H54 (cell line): ENCODE measurements at places on chromosomes 5 and 9.

DNA sequence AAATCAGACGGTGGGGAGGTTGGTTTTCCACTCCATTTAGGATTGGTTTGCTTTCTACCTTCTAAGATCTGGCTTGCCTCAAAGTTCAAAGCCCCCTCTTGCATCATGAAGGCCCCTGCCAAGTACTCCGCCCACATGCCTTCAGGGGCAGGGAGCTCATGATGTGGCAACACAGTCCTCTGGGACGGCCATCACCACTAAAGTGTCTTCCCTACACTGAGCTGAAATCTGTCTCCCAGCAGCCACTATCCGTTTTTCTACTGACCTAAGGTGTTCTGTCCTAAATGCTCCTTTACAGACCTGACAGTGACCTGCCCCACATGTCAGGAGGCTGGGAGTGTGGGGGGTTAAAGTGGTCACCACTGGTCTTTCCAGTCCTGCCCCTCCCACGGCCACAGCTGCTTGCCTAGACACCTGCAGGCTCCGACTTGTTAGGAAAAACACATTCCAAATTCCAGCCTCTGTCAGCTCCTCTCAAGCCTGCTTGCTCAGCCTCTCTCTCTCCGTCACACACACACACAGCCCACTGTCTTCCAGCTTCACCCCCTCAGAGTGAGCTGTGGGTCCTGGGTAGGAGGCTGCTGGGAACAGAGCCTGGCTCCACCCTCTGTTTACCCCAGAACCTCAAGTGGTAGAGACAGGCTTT lies 44.9 kb downstream of the SHB start:
- no peak for DNase-seq

DNA sequence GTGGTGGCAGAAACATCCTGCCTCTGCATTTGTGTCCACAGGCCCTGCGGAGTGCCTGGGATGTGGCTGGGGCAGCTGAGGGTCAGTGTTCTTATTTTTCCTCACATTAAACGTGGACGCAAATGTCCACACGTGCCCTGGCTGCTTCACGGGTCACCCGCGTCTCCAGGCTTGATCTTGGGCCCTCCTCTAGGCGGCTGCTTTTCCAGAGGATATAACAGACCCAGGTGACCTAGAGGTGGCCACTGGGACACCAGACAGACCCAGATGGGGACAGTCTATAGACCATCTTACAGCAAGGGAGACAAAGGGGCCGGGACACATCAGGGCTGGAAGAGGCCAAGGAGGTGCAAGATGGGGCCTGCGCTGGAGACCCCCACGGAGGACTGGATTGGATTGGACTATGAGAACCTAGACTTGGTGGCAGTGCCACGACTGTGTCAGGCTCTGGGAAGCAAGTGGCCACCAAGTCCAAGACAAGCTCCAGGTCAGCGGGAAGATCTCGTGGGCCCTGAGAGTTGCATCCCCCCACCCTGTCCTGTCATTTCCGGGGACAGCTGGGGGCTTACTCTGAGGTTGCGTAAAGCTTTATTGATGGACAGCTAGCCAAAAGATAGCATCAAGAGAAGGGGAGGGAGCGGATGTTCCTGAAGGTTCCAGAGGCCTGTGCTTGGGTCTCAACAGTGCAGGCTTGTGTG lies 6.9 kb downstream of the WNK2 start:
- no peak for DNase-seq

DNA sequence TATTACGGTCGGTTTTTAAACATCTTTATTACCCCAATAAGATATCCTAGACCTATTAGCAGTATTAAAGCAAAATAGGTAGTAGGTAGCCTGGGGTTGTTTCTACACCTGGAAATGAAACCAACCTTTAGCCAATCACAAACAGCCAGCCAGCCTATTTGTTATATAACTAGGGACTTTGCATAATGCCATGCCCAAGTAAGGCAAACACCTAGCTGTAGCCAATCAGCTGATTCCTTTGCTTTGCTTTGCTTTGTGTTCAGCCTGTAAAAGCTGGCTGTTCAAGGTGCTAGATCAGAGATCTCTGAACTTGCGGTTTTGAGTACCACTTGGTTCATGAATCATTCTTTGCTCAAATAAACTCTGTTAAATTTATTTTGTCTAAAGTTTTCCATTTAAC lies 46.5 kb upstream of the SETD9 start:
- no peak for DNase-seq

DNA sequence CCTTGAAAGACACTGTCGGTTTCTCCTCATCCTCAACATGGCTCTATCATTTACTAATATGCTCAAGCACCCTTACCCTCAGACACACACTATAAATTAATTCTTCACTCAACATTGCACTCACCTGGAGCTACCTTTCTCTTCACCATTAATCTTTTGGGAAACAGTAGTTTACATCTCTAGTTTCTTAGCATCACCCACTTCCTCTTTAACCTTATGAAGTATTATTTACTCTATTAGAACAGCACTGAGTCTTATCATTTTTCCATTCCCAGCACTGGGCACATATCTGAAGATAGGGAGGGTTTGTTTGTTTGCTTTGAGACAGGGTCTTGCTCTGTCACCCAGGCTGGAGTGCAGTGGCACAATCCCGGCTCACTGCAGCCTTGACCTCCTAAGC lies 213.5 kb downstream of the SMARCA2 start:
- DNase-seq = no peak

DNA sequence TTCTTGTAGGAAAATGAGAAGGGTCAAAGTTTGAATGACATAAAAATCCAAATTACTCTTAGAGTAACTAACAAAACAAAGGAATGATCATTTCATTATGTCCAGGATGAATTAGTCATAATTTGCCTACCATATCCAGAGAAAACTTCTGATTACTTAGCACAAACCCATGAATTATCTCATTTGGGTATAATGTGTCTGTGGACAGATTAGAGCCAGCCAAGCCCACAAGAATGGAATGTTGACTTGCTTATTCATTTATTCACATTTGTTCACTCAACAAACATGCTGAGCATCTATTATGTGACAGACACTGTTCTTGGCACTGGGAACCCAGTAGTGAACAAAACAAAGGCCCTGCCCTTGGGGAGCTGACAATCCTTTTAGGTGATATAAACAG lies 87.4 kb downstream of the APBA1 start:
- DNase-seq = no peak

DNA sequence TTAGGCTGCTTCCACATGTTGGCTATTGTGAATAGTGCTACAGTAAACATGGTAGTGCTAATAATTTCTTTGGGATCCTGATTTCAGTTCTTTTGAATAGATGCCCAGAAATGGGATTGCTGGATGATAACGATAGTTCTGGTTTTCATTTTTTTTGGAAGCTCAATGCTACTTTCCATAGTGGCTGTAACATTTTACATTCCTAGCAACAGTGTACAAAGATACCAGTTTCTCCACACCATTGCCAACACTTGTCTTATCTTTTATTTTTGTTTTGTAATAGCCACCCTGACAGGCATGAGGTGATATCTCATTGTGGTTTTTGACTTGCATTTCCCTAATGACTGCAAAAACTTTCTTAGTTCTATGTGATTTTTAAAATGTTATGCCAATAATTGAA lies 68.8 kb upstream of the LRRC70 start:
- no peak for DNase-seq

- DNase-seq = no peak
These were observed 34.8 kb upstream of the IFNK start for GRCh38 chr9:27489087-27489876.

GRCh38 chr5:119329666-119330065 lies 26.2 kb upstream of the TNFAIP8 start:
- DNase-seq = no peak

DNA sequence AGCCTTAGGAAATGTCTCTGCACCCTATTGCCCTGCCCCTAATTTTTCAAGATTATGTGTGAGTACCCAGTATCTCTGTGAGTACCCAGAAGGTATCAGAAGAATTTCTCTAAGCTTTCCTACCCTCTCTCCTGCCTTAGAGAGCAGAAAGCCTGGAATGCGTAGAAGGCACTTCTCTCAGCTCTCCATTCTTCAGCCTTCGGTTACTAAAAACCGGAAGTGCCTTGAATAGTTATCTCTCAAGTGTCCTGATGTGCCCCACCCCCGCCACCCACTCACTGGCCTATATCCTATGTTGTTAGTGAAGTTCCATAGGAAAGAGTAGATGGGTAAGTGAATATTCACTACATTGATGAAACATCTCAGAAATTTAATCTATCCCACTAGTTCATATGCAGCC lies 210.7 kb upstream of the CDH10 start:
- no peak for DNase-seq

DNA sequence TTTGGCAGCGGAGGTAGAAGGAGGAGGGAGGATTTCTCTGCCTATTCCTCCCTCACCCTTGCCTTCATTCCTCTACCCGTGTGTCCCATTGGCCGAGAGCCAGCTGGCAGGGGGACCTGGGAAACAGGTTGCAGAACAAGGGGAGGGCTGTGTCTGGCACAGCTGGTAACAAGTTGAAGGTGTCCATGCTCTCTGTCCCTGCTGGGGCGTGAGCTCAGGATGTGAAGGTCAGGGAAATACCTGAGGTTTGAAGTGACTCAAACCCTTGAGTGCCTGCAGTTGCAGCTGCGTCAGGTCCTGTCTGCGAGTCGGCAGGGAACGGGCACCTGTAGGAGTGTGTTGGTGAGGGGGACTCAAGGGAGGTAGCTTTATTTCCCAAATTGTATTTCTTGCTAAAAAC lies 16.2 kb downstream of the MIGA2 start:
- no peak for DNase-seq

GRCh38 chr9:87667164-87667738 lies 58.7 kb upstream of the CTSL start:
- peak; percentile 37 for DNase-seq

- DNase-seq = peak; percentile 92
These were observed 6.6 kb downstream of the TJP2 start for GRCh38 chr9:69180670-69181069.

GRCh38 chr5:60830581-60831127 lies 13.4 kb downstream of the ELOVL7 start:
- DNase-seq = no peak

DNA sequence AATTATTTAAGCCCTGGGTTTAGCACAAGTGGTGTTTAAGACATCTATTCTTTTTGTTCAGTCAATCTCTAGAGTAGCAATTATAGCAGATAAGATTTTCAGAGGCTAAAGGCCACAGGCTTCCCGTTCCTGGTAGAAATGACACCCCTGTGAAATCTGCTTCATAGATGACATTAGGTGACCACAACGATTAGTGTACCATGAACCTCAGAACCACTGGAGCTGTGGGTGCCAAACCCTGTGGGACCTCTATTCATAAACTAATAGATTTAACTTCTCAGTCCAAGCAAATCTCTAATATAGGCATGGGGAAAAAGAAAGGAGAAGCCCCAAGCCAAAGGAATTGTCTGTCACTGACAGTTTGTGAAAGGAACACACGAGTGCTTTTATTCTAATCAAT lies 207.4 kb downstream of the ARRDC3 start:
- DNase-seq = no peak

GRCh38 chr9:85569988-85570387 lies 171.8 kb downstream of the AGTPBP1 start:
- no peak for DNase-seq

DNA sequence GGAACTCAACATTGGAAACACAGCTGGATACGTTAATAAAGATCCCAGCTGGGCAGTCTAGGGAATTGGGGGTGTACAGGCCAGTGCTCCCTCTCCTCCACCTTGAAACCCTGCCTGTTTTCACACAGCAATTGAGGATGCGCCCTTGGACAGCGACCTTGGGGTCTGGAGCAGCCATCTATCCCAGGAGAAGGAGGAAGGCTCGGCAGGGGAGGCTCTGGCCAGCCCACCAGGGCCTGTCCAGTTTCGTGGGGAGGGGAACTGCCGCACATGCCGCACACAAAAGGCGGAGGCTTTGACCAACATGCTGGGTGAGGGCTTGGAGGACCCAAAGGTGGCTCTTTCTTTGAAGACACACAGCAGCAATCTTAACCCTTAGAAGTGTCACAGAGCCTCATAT lies 1.4 kb downstream of the COL23A1 start:
- no peak for DNase-seq

DNA sequence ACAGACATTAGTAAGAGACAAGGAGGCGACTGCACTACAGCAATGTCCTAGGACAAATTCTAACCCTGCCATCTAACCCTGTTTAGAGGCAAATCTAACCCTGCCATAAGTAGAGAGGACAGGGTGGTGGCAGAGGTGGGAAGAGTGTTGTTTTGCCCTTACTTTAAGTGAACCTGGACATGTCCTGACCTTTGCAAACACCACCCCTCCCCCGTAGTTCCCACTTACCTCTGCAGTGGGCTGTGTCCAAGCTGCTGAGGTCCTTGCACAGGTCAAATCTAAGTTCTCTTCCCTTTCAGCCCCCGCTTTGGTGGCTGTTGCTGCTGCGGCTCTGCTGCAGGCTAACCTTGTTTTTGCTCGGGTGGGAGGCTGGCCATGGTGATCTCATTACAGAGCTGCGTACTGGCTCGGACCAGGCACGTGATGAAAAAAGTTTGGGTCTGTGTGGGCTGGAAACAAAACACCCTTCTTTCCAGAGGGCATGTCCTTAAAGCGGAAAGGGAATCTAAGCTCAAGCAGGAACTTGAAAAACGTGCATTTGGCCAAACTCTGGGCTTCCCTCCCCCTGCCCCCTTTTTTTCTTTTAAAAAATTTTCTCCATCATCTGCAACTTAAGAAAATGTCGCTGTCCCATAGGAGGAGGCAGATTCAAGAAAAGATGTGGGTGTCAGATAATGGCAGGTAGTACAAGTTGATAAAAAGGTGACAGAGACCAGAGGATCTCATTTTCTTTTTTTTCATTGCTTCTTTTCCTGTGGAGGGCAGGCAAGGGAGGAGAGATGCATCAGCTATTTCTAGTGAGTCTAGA lies at the start of gene FAXDC2:
Gene FAXDC2, minus strand, starts transcription at position 349 of the 808 bp plus-strand sequence. CDS start 12,425 bp downstream, outside the sequence.
- DNase-seq = no peak

GRCh38 chr9:99184110-99184474 lies 37.6 kb downstream of the ALG2 start:
- no peak for DNase-seq

GRCh38 chr5:143898381-143898780 lies 86.4 kb downstream of the HMHB1 start:
- DNase-seq = no peak
